ENCODE measurements at places on chromosomes 3 and 15.

GRCh38 chr3:134081211-134081610, 51.5 kb upstream of the SLCO2A1 start:
- DNase-seq, result no peak

- no peak for DNase-seq
These were observed 10.4 kb downstream of the ATP2B2 start for GRCh38 chr3:10495003-10495402.

GRCh38 chr3:183244981-183245476, 8.0 kb upstream of the B3GNT5 start:
- DNase-seq, result no peak

DNA sequence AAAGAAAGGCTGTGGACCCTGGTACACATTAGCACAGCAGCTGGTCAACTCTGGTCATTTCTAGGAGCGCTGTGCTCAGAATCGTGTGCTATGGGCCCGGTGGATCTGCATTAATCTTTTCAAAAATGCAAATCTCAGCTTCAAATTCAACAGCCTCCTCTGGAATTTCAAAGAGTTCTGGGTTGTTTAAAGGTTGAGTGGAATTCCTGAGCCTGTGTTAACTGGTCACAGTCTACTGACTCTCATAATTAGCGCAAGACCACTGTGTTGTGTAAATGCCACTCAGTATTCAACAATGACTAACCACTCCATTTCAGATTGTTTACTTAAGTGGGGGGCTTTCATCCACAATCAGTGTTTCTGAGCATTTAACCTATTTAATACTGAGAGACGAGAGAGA, 2.7 kb upstream of the ARNT2 start:
- DNase-seq, result no peak

DNA sequence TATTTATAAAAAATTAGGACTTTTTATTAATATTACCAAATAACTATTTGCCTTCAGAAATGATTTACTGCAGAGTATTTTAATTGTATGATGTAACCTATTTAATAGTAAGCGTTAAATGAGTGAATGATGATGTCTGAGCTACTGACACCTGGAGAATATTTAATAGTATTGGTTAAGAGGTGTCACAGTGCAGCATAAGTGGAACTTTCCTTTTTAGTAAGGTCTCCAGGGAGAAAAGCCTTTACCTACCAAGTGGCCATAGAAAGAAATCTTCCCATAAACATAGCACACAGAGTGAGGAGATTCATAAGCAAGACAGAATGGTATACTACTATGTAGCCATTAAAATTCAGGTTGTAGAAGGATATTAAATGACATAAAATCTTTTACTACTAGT, 441.7 kb downstream of the TBL1XR1 start:
- no peak for DNase-seq

GRCh38 chr15:99180086-99180963, 69.1 kb downstream of the TTC23 start:
- DNase-seq, result no peak

DNA sequence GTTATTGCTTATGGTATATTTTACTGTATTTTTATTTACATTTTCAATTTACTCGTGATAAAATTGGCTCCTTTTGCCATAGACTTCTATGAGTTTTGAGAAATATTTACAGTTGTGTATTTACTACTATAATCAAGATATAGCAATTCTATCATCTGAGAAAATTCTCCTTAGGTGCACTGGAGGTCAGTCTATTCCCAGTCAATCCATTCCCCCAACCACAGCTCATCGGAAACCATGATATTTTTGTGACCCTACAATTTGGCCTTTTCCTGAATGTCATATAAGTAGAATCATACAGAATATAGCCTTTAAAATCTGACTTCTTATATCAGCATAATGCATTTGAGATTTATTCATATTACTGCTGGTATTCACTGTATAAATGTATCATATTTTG, 114.7 kb upstream of the LRTM1 start:
- DNase-seq, result no peak

GRCh38 chr3:187943677-187944389, 198.6 kb upstream of the BCL6 start:
- no peak for DNase-seq

DNA sequence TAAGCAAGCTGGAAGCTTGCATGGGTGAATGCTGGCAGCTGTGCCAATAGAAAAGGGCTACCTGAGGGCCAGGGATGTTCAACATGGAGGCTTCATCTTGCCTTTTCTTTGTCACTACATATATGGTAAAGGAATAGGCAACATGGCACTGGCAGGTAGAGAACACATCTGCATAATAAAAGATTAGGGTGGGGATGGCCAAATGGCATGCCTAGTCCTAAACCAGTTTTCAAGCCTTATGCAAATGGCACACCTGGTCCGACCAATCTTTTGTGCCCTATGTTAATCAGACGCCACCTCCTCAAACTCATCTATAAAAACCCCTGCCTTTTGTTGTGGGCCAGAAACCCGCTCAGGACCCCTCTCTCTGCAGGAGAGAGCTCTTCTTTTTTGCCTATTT, 216.8 kb upstream of the PROK2 start:
- DNase-seq, result no peak

- no peak for DNase-seq
These were observed 24.8 kb upstream of the SHISA5 start for GRCh38 chr3:48528754-48529153.

- DNase-seq, result no peak
These were observed 98.1 kb downstream of the XXYLT1 start for GRCh38 chr3:195172896-195173295.

GRCh38 chr15:58331913-58332675, 99.7 kb upstream of the LIPC start:
- peak; percentile 47 for DNase-seq

- no peak for DNase-seq
These were observed 191.9 kb upstream of the LRIG1 start for GRCh38 chr3:66692766-66693150.

GRCh38 chr15:82093774-82094211, 48.0 kb upstream of the MEX3B start:
- DNase-seq, result no peak

DNA sequence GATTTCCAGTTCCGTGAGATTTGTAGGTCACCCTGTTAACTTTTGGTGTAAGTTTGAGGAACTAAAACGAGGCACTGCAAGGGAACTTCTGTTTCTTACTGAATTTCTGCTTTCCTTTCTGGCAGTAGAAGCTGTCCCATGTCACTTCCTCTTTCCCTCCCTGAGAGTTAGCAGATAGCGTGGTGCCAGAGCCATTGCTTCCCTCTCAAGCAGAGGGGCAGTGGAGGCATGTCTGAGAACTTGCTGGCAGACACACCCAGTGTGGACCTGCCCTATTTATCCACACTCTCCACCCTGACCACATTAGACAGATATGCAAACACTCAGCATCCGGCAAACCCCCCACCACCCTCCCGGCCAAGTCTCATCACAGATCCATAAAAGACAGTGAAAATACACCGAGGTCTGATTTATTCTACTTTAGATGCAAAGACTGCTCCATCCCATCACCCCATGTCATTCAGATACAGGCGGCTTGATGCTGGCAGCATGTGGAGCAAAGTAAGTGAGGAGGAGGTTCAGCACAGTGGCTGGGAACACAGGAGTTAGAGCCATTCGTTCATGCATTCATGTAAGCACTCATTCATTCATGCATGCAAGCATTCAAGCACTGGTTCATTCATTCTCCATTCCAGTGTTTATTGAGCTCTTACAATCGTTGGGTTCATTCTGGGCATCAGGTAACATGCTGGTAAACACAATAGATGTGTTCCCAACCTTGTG, 324.7 kb downstream of the SHQ1 start:
- DNase-seq, result no peak

DNA sequence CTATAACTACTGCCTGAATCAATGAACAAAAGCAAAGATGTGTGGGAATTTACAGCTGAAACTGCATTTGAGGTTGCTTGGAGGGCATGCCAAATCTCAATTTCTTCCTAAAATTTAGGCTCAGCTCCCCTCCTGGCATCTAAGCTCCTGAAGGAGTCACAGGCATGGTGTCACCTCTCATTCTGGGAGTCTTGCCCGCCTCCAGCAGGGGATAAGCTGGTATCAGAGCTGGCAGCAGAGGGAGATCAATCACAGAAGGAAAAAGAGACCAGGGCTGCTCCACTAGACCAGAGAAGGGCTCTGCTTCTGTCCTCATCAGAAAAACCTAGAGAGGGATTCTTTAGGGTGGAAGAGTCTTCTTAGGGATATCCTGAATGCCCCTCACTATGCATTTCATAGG, 150.4 kb upstream of the SLC6A11 start:
- no peak for DNase-seq

- no peak for DNase-seq
These were observed 126.6 kb upstream of the ZBED2 start for GRCh38 chr3:111721747-111722146.

GRCh38 chr15:85639752-85640381, 154.9 kb downstream of the KLHL25 start:
- no peak for DNase-seq

DNA sequence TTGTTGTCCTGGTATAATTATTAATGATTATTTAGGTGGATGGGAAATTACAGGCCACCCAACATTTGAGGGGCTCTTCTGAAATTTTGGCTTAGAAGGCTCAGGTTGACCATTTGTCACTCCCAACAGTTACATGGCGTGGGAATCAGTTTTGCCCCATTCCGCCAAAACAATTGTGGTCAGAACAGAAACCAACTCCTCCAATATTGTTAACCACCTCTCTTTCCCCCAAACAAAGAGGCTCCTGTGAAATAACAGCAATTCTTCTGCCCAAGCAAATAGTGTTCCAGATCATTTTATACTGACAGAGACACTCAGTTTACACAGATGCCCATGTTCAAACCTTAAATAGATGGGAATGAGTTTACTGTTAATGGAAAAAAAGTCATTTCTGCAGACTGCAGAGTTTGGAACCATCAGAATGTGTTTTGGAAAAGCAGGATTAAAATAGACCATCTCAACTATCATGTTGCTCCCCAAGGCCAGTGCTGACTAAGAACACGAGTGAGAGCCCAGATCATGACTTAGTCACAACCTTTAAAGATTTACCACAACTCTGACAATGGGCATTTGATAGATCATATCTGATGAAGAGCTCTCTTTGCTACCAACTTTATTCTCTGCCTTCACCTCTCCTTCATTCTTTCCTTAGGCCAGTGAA, 102.1 kb downstream of the DUT start:
- no peak for DNase-seq

- no peak for DNase-seq
These were observed 179.9 kb downstream of the ZIC1 start for GRCh38 chr3:147589016-147589415.

DNA sequence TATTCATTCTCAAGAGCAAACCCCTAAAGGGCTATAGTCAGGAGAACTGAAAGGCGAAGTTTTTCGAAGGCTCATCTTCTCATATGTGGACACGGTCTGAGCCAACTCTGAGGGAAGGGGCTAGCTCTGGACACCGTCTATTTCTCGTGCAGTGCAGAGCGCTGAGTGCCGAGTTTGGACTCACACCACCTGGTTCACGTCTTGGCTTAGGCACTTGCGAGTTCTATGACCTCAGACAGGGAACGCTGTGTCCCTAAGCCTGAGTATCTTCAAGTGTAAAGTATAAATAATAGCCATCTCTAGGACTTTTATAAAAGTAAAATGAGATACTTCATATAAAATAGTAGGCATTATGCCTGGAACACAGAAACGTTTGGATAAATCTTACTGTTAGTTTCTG, 223.7 kb downstream of the FMN1 start:
- no peak for DNase-seq

GRCh38 chr3:108123326-108123725, 32.5 kb upstream of the CD47 start:
- DNase-seq, result no peak

DNA sequence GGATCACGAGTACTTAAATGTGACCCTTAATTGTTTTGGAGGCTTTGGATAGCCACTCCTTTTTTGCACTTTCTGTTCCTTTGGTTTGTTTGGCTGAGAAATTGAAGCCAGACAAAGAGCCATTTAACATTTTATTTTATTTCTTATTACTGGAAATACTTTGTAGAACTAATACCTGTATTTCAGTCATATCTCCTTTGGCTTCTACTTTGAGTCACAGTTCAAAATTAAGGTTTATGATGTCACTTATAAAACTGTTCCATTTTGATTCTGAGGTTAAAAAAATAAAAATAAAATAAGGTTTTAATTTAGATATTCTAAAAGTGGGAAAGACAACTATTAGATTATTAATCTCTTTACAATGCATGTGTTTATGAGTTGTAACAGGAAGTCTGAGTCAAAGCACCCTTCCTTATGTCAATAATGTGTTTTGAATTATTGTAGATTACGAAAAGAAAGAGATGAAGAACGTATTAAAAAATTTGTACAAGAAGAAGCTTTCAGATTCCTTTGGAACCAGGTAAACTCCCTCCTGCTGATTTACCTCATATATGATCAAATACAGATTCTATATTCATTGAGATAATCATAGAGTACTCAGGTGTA, 16.9 kb upstream of the NXPE3 start:
- DNase-seq, result no peak

- DNase-seq, result no peak
These were observed 85.5 kb downstream of the LIPC start for GRCh38 chr15:58517252-58517681.

DNA sequence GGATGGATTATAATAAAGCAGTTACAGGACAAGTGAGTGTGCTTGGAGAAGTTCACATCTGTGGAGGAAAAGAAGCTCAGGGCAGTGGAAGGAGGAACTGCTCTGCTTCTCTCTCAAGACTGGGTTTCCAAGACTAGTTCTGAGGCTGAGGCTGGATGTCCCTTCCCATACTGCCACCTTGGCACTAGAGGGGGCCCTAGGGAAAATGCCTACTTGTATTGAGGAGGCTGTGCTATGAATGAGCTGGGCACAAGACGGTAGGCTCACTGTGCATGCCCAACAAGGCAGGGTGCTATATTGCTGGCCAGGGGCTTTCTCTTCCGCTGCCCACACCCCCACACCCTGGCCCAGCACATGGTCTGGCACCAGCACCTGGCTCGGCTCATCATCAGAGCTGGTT, 65.2 kb downstream of the SLCO2A1 start:
- no peak for DNase-seq

- no peak for DNase-seq
These were observed 509.9 kb downstream of the OCA2 start for GRCh38 chr15:27589260-27589659.

GRCh38 chr15:66251065-66251789, 2.3 kb downstream of the MEGF11 start:
- no peak for DNase-seq

DNA sequence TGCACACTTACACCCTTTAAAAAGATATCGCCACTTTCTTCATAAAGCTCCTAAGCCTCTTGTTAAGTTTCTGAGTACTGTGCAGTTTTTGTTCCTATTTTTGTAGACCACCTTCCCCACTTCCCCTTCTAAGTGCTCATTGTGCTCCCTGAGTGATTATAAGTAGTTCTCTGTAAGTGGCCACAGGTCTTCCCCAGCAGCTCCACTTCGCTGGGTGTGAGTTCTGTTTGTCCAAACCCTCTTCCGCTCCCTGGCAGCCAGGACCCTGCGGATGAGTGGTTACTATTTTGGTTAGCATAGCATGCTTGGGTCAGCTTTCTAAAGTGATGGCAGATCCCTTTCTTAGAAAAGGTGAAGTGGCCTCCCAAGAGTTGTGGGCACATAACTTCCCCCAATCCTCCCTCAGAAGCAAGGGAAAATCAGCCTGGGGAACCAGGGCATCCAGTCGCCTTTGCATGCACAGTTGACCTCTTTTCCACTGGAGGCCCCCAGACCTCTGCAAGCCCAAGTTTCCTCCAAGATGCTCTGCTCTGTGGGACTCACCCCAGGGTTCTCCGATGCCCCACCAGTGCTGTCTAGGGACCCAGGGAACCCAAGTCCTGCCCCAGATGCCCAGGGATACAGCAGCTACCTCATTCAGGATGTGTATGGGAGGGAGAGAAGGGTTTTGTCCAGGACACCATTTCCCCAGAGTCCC, 69.6 kb downstream of the ATP10A start:
- no peak for DNase-seq

GRCh38 chr15:64333516-64333915, 22.5 kb downstream of the CSNK1G1 start:
- no peak for DNase-seq

All from activated CD4-positive, CD25-positive, alpha-beta regulatory T cell treated with anti-CD3 and anti-CD28 coated beads, Interleukin-2, amount 50 U/mL, for 16 hours (primary cell).